ENCODE measurements at places on chromosomes 16 and 17.

GRCh38 chr17:49580055-49580721, 4.5 kb downstream of the NXPH3 start:
- DNase-seq = no peak

DNA sequence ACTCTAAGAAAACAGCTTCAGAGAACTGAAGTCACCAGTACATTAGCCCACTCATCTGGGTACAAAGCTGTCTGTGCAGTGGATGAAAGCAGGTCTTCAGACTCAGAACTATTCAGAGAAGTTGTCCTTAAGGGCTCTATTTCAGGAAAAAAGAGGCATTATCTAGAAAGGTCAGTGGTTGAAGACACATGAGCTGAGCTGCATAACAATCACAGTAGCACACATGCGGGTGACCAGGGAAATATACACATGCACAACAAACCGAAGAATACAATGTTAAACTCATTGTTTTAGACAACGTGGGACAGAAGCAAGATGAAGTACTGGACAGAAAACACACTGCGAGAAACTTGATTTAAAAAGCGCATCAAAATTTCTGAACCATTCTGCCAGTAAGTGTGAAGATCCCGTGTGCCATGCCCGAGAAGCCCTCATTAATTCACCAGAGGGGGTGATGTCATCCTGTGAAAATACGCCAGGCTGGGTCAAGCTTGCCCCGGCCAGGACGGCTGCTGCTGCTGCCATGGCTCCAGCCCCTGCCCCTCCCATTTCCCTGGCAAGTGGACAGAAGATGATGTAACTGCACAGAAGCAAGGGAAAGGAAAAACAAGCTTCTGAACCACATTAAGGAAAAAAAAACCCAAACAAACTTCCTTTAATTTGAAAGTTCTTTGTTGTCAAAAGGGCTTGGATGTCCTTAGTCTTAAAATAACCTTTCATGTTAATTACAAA, 10.1 kb downstream of the DYNC1LI2 start:
- peak; percentile 69 for DNase-seq

DNA sequence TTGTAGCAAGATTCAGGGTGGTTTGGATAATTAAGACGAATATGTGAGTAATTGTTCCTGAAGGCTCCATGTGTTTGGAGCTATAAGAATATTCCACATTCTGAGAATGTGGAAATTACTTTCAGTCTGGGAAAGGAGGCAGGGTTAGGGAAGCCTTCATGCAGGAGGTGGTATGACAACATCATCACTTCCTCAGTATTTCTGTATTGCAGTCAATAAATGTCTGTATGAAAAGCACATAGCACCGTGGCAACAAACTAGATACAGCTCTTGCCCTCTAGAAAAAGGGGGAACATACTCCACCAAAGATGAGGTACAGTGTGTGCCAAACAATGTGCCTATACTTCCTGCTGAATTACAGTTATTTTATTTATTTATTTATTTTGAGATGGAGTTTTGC, 26.1 kb upstream of the DHRS7B start:
- DNase-seq = no peak

- no peak for DNase-seq
These were observed 277.1 kb downstream of the CEP112 start for GRCh38 chr17:65914784-65915342.

DNA sequence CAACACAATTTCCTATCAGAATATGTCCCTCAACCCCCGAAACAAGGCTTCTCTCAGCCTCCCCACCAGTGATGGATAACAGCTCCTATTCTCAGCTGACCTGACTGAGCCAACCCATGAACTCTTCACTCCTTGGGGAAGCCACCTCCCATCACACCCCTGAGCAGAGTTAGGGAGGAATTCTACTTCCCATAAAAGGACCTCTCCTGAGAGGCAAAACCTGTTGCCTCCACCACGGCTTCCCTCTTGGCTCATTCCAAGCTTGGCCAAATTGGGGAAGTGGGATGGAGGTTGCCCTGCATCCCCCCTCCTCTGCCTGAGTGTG, 5.7 kb upstream of the RASL10B start:
- no peak for DNase-seq

DNA sequence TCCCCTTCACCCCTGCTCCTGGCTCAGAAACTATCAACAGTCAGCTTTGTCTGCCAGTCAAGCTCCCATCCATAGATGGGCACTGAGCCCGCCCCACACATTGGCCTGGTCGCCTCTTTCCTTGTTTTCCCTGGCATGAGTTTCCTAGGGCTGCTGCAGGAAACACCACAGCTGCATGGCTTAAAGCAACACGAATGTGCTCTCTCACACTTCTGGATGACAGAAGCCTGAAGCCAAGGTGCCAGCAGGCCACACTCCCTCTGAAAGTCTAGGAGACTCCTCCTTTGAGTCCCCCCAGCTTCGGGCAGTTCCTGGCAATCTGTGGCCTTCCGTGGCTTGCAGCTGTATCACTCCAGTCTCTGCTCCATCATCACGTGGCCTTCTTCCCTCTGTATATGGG, 69.9 kb downstream of the TBC1D16 start:
- DNase-seq = no peak

DNA sequence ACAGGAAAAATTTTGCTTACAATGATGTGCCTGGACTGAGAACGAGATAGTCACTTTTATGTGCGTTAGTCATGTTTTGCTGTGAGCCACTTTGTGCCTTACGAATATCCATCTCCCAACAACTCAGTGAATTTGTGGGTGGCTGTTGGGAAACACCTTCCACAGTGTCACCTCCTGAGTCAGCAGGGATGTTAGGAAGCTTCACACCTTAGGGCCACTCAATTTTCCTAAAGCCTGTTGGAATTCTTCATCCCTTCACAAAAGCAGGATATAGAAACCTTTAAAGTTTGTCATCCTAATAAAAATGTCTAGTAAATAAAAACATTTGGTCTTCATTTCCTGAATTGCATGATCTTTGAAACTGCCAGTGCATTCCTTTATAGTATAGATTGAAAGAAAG, 4.3 kb upstream of the KRTAP3-1 start:
- peak; percentile 92 for DNase-seq

DNA sequence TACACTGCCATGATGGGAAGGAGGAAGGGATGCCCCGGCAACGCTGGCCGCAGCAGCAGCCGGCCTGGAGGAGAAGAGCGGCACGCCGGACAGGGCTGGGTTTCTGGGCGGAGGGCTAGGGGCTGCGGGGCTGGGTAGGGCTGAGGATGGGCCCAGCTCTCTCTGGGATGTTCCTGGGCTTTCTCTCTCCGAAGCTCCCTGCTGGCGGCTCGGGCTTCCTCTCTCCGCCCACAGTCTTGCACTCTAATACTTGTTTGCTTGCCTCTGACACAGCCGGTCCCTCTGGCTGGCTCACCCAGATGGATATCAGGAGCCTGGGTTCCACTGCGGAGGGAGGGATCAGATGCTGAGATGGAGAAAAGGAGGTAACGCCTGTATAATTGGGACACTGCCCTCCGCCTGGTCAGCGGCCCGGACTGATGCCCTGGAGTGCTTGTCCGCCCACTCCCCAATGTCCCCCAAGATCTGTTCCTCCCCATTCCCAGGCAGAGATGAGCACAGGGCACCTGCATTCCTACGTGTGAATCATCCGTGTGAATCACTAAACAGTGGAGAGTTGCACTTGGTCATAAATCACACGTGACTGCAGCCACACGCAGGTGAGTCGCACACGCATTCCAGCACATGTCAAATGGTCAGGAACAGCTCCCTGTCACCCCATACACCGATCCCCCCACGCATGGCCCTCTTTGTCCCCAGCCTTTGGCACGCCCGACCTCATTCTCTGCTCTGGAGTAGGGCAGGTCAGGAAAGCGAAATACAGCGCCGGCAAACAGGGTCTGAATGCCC, at the start of gene ALOXE3:
TSS of gene ALOXE3 (minus strand) at position 535 of the 789 bp plus-strand sequence. CDS start at position 11, 524 bp downstream.
- DNase-seq = no peak

DNA sequence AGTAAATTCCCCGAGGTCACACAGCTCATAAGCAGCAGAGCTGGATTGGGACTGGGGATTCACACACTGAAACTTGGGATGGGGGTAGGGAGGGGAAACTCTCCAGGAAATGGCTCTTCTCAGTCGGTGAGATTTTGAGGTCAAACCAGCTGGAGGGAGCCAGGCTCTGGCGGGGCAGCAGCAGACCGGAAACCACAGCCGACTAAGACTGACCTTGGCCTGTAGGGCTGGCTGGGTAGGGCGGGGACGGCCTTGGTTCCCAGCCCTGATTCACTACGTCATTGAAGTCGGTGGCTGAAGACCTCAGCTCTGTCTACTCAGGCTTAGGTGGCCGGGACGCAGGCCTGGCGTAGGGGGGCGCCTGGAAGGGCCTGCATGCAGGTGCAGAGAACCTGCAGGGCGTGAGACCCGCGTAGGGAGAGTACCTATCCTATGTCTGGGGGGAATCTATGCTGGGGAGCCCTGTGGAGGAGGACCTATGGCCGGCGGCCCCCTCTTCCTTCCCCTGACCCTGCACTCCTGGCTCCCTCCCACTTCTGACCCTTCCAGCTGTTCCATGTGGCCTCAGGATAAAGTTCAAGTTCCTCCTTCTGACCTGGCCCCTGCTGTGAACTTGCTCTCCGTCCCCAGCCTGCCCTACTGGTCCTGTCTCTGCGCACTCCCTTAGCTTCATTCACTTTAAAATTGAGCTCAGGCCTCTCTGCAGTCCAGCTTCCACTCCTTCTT, 11.9 kb upstream of the SLC4A1 start:
- peak; percentile 47 for DNase-seq

DNA sequence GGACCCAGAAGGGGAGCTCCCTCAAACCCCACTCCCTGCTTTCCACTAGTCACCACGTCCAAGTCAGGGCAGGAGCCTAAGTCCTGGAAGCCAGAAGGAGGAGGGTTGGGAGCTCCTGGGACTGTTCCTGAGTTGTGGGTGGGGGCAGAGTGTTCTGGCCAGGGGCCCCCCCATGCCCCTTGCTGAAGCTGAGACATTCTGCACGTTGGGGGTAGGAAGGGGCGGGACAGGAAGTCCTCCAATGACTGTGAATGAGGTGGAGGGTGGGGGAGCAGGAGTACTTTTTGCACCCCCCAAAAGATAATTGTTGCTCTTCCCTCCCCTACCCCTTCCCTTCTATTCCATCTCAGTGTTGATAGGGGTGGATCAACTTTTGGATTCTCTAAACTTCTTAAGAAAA, 21.4 kb upstream of the C17orf113 start:
- no peak for DNase-seq

DNA sequence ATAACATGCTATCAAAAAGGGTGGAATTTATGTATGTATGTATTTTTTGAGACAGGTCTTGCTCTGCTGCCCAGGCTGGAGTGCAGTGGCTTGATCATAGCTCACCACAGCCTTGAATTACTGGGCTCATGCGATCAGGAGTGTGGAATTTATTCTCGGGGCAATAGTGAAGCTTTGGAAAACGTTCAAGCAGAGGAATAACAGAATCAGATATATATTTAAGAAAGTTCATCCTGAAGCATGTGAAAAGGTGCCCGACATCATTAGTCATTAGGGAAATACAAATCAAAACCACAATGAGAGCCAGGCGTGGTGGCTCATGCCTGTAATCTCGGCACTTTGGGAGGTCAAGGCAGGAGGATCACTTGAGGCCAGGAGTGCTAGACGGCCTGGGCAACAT, 7.7 kb upstream of the ITGAE start:
- no peak for DNase-seq

DNA sequence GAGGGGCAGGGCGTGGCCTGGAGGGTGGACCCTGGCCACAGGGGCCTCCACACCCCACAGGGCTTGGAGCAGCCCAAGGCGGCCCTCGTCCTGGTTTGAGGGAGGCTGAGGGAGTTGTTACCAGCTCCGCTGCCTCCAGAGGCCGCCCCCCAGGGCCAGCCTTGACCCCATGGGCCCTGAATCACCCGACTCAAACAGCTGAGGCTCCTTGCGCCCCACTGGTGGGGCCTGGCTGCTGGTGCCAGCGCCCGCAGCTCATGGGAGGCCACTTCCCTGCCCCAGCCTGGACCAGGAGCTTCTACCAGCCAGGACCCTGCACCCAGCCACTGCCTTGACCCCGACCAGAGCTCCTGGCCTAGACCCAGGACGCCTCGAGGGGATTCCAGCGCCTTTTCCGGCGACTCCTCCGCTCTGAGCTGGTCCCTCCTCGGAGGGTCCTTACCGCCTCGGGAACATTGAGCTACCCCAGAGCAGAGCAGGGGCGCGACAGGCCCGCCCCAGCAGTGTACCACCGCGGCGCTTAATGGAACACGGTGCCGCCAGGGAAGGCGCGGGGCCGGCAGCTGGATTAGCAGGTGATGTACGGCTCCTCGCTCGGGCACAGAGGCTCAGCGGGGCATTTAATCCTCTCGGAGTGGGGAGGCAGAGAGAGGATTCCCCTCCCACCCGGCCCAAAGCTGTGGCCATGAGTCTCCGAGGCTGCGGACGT, 37.2 kb downstream of the GSE1 start:
- no peak for DNase-seq

GRCh38 chr17:60173304-60173819, 23.6 kb downstream of the CA4 start:
- DNase-seq = no peak

GRCh38 chr17:58279016-58279711, 1.6 kb downstream of the MPO start:
- no peak for DNase-seq

DNA sequence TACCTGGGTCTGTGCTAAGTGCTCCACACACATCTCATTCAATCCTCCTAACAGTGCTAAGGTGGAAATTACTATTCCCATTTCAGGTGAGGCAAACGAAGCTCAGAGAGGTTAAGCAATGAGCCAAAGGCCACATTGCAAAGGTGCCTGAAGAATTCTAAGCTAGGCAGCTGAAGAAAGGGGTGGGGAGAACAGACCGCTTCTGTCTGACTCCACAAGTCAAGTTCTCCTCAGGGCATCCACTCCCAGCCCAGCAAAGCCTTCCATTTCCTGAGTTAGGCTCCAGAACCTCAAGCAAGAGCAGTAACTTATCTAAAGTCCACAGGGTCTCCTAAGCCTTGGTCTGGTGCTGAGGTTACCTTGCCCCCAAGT, 27.0 kb upstream of the MRPS23 start:
- no peak for DNase-seq

- DNase-seq = no peak
These were observed at the start of gene RHBDF1 for GRCh38 chr16:72561-73548. RHBDF1 (minus strand) TSS chr16:72631; CDS start chr16:65015, 7,616 bp downstream.

DNA sequence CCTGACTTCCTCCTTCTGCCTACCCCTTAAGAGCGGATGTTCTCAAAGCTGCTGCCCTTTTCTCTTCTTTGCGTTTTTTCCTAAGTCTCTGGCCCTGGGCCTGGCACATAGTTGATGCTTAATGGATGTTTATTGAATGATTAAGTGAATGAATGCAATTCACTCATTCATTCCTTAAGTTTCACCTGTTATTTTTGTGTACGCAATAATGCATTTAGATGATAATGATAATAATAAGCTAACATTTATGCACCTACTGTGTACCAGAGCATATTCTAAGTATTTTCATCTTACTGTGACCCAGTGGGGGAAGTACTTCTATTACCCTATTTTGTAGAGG, 4.4 kb downstream of the CCL5 start:
- no peak for DNase-seq

- no peak for DNase-seq
These were observed 7.1 kb upstream of the IL32 start for GRCh38 chr16:3058139-3059030.

GRCh38 chr16:68284847-68285246, 20.5 kb downstream of the SLC7A6 start:
- DNase-seq = no peak

- DNase-seq = no peak
These were observed 141.1 kb downstream of the MRM1 start for GRCh38 chr17:36742267-36743000.

GRCh38 chr16:88338111-88338510, 44.6 kb upstream of the ZNF469 start:
- no peak for DNase-seq
